ENCODE measurements at places on chromosomes 3 and 15. TPM values are rescaled to one million over a fixed set of nuclear protein-coding genes. Genes with fewer than 3 reads are reported as not detected.

GRCh38 chr3:34807611-34808010, 831.7 kb upstream of the ARPP21 start:
- no peak for DNase-seq

GRCh38 chr3:45909542-45909941, 23.2 kb downstream of the CCR9 start:
- DNase-seq, result no peak

Gene TMEM212
- not detected for total RNA-seq

GRCh38 chr3:46987319-46987742, 7.9 kb downstream of the NBEAL2 start:
- DNase-seq, result no peak

DNA sequence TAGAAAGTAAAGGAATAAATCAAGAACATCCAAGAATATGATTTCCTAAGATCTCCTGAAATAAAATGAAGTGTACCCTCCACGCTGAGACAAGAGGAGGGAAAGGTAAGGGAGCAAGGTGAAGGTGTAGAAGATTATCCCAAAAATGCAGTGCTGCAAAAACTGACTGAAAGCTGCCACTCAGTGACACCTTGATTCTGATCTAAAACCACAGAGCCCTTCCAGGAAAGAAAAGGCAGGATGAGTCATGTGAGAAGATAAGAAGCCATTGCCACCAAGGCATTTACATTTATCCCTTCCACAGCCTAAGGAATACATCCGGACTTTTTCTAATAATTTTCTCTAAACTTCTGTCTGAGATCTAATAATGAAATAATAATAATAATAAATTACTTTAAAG, 49.9 kb downstream of the IGSF11 start:
- no peak for DNase-seq

GRCh38 chr15:61364871-61365270, 135.8 kb upstream of the RORA start:
- DNase-seq, result no peak

- no peak for DNase-seq
Measured at GRCh38 chr3:149489060-149489690, 14.7 kb downstream of the TM4SF4 start.

DNA sequence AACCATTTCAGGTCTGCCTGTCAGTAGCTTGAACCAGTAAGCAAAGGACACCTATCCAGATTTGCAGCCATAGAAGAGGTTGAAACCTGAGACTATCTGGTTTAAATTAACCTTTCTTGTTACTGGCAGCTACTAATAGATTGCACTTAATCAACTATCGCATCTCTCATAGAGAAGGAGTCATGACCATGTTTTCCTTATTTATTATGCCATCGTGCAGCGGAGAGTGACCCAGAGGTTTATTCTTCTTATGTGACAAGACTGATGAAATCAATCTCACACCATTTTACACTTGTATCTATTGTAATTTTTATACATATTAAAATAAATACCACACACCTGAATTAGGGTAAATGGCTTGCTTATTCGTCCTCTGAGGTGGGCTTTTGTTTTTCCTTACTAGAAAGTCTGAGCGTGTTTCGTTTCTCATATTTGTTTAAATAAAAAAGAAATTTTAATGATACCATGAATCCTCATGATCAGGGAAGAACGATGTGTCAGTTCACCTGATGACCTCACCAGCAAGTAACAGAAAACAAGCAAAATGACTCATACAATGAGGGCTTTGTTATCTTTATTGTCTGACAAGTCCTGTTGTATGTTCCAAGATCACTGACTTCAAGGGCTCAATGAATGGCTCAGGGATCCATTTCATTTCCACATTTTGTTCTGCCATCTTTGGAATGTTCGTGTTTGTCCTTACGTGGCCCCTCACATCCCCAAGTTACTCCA, 379.5 kb upstream of the DPH6 start:
- DNase-seq, result no peak

- no peak for DNase-seq
Measured at GRCh38 chr3:89098173-89098572, 9.2 kb upstream of the EPHA3 start.

DNA sequence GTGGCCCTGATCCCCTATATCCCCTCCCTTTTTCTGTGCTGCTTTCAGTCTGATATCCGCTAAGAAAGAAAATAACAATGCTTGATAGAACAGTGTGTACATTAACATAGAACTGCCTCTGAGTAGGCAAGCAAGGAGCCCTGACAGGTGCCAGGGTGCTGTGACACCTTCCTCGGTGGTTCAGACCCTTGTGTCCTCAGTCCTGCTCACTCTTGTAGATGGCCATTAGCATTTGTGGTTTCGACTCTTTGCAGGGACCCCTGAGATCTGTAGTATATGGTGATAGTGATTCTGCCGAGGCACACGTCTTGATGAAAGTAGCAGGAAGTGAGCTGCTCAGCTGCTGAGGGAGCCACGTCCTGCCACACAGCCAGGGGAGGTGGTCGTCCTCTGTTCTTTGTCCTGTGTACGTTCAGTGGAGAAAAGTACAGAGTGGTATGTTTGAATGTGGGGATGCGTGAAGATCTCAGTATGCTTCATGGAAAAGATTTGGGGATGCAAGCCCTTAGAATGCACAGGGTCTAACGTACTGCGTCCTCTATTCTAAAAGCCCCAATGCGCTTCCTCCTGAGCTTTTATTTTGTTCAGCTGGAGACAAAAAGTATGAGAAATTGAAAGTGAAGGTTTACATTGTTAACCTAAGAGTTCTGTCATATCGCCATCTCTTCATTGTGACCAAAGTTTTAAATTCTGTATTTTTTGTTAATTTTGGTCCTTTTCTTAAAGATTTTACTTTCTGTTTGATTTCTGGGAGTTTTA, 35.4 kb downstream of the PXYLP1 start:
- DNase-seq, result no peak

Gene NSUN3
- 14.4 TPM for total RNA-seq

DNA sequence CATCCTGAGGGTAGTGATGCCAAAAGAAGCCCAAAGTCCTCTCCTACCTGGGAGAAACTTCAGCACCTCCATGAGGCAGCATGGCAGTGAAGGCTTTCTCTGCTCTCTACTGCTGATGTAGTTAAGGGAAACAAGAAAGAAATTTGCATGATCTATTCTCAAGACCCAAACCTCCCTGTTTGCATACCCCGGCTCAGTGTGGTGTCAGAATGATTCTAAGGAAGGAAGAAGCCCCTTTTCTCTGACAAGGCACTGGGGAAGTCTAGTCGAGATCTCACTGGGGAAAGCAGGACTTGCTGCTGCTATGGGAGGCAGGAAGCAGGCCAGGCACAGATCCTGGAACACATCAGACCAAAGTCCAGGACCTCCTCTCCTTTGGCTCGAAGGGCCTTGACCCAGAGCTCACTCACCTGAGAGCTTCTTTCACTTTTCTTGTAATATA, 89.4 kb upstream of the ICE2 start:
- no peak for DNase-seq

Gene APOD
- 153 TPM for total RNA-seq

DNA sequence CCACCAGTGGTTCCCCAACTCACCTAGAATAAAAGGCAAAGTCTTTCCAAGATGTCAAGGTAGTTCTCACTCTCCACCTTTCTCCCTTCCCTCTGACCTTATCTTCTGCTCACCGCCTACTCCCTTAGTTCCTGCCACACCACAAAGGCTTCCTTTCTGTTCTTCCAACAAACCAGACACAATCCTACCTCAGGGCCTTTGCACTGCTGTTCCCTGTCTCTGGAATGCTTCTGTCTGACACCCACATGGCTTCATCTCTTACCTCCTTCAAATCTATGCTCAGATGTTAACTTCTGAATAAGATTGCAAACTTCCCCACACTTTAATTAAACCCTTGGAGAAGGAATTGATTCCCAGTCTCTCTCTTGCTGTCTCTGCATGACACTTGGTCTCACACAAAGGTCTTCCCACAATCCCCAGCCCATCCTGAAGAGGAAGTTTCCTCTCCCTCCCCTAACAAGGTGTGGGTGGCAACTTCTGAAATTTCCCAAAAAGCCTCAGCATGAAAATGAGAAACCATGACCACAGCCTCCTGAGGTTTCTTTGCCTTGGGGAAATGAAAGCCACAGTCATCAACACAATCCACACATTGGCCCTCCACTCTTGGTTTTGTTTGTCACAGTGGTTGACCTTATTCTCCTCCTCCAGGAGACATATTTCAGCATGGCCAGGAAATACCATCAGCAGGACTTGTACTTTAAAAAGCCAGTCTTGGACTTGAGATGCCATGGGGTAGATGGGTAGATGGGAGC, 3.0 kb upstream of the RYK start:
- DNase-seq, result no peak
